ENCODE measurements at places on chromosomes 2 and 18.

GRCh38 chr2:197088694-197089093 is 162.2 kb upstream of the PGAP1 start:
- DNase-seq = no peak

DNA sequence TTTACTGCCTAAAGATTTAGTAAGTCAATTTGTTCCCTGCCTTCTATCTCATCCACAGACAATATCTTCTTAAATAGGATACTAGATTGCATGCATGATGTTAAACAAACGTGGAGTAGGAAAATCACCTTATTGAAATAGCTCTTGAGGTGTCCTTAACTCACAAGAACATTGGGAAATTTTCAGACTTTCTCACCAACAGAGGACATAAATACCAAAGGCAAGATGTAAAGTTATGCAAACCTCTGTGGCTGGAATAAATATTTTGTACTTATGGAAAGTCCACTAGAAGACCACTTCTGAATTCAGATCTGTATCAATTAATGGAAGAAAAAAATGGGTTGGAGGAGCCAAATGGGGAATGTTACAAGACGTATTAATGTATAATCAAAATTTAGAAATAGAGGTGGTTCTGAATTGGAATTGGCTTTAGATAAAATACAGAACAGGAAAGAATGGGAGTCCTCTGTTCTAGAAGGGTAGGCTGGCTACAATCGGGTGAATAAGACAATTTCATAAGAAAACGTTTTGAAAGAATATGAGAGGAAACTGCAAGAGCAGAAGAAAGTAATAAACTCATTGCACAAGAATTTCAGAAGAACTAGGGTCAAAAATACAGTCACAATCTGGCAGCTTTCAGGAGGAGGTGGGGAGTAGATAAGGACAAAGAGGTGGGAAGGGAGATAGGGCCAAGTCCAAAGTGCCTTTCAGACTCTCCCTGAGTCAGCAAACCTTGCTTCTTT is 69.3 kb upstream of the FN1 start:
- no peak for DNase-seq

DNA sequence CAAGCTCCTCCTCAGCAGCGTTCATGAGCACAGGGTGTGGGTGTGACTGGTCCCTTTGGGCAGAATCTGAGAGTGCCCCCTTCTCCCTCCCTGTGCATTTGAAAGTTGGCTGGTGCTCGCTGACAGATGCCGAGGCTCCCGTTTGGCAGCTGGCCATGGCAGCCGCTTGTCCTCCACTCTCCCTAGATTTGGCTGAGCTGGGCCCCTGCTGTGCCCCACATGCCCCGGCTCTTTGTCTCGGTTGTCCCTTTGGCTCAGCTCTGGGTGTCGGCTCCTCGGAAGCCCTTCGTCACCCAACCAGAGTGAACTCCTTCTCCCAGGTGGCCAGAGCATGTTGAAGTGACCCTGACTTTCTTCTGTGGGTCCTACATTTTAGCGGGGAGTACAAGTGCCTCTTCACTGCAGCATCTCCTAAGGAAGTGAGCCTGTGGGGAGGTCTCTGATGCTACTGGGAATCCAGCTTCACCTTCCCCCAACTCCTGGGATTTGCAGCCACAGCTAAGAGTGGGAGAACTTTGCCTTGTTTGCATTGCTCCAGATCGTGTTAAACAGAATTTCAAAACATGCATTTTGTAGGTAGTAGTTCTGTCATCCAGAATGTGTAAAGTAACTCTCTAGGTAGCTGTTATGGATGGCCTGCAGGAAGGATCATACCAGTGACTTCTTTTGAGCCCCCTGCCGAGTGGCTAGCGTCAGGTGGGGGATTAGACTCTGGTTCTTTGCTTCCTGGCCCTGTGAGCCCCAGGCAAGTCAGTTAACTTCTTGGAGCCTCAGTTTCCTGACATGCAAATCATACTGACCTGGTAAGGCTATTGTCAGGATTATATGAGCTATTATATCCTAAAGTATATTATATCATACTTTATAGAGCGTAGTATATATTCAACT is 24.2 kb downstream of the HPCAL1 start:
- no peak for DNase-seq

- no peak for DNase-seq
Observed at GRCh38 chr2:42722320-42723190, 41.4 kb downstream of the OXER1 start.

DNA sequence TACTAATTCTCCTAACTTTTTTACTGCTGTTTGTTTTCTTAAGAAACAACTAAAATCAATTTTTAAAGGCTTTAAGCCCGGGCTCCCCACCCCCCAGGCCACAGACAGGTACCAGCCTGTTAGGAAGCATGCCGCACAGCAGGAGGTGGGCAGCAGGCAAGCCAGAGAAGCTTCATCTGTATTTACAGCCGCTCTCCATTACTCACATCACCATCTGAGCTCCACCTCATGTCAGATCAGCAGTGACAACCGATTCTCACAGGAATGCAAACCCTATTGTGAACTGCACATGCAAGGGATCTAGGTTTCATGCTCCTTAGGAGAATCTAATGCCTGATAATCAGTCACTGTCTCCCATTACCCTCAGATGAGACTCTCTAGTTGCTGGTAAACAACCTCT is 517.0 kb downstream of the NRXN1 start:
- DNase-seq = no peak

- DNase-seq = no peak
Observed at GRCh38 chr2:222973237-222973636, 78.8 kb upstream of the KCNE4 start.

DNA sequence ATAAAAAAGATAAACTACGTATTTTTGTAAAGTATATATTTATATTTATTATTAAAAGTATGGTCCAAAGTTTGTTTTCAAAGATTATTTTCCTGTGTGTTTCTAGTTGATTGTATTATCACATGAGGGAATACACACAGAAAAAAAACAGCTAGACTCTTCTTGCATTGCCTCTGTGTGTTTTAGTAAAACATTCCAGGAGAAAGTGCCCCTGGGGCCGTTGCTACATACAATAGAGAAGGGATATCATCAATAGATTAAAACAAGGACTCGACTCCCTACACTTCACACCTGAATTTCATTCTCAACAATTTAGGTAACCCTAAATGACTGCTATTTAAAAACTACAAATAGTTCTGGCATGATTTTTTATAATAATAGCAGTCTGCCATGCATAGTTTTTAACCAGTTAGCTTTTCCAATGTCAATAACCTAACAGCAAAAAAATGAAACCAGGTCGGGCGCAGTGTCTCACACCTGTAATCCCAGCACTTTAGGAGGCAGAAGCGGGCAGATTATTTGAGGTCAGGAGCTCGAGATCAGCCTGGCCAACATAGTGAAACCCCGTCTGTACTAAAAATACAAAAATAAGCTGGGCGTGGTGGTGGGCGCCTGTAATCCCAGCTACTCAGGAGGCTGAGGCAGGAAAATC is 171.3 kb downstream of the DNAH6 start:
- DNase-seq = no peak

DNA sequence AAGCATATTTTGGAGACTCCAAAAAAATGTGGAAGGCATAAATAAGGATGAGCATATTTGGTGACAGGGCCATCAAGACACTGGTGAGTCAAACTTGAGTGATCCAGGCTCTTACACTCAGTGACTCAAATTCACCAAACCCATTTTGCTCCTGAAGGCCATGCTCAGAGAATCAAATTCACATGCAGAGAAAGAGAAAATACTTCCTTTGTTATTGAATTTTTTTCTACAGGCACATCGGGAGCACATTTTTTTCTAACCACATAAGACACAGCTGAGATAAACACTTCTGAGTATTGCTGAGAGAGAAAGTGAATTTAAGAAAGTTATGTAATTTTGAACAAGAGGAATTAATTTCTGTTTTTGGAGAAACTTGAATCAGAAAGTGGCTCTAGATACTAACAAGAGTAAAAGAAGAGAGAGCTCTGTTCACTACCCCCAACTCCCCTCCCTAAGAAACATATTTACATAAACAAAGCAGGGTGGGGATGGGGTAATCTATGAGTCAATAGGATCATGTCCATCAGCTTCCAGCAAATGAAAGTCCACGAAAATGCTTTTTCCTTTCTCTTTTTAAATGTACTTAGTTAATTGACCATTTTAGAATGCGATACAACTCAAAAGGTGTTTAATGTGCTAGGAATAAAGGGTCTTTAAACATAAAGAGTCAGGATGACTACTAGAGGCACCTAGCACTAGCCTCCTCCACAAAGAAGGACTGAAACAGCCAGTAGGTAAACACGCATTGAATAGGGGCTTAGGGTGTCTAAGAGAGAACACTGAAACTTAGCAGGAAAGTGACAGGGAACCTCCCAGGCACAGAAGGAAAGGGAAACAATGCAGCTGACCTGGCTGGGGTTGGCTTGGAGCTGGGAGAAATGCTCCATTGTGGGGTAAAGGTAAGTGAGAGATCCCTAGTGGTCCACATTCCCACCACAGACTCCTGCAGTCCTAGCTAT is 152.3 kb downstream of the KCNE4 start:
- no peak for DNase-seq

- no peak for DNase-seq
Observed at GRCh38 chr2:187302586-187302985, 145.5 kb downstream of the CALCRL start.

DNA sequence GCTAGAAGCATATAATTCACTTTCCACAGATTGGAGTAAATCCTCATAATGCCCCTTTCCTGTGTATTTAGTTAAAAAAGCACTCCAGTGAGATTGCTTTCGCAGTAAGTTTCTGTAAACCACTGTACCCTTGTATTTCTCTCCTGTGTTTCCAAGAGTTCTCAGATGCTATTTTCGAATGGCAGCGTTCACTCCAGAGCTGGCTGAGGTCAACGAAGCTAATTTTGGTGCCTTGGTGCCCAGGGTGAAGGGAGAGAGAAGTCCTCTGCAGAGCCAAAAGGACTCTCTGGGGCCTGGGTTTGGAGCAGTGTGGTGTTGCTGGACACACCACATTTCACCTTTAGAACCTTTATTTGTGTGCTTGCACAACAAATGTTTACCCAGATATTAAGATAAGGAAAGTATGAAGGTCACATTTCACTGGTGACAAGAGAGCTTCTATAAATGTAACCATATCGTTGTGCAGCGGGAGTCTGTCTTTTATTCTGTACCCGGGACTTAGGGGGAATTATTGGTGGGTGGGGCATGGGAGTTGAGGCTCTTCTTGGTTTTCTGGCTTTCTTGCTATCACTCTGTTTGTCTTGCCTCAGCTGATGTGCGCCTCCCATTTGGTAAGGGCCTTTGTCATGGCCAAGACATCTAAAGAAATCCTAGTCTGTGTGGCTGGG is 9.9 kb downstream of the EPAS1 start:
- no peak for DNase-seq

- no peak for DNase-seq
Observed at GRCh38 chr2:3535467-3535793, 16.1 kb upstream of the ADI1 start.

- DNase-seq = no peak
Observed at GRCh38 chr2:65834771-65835475, 402.5 kb upstream of the SPRED2 start.

- no peak for DNase-seq
Observed at GRCh38 chr18:69996951-69997798, 49.5 kb upstream of the CD226 start.

GRCh38 chr2:163207693-163208370 is 369.3 kb upstream of the KCNH7 start:
- DNase-seq = no peak

DNA sequence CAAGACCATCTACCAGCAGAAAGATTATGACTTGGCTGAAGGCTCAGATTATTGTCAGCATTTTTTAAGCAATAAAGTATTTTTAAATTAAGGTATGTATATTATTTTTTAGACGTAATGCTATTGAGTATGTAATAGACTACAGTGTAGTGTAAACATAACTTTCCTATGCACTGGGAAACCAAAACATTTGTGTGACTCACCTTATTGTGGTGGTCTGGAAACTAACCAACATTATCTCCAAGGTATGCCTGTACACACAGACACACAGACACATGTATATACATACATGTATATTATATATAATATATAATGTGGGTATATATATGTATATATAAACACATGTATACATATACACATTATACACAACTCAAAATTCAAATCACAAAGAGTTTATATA is 9.1 kb upstream of the TMEFF2 start:
- no peak for DNase-seq

GRCh38 chr2:173713904-173714555 is 251.1 kb downstream of the SP3 start:
- DNase-seq = no peak

GRCh38 chr2:241193271-241193670 is 4.8 kb downstream of the ANO7 start:
- DNase-seq = no peak

GRCh38 chr2:27712522-27712921 is 48.8 kb downstream of the SLC4A1AP start:
- no peak for DNase-seq

DNA sequence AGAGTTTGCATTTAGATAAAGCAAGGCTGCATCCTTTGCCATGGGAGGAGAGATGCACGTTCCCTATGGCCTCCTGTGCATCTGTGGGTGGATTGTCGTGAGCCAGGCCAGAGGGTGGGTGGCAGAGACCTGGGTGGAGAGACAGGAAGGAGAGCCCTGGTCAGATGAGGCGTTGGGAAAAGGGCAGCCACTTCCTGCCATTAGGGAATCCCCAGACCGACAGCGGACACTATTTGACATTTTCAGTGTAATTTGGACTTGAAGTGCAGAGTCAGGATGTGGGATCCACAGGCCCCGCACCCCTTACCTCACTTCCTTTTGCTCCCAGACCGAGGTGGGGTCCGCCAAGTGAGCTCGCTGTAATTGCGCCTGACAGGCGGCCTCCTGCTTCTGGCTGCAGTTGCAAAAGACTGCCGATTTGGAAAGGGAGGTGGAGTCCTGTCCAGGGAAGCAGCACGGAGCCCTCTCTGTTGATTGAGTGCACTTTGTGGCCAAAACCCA is 150.0 kb downstream of the DYSF start:
- no peak for DNase-seq

DNA sequence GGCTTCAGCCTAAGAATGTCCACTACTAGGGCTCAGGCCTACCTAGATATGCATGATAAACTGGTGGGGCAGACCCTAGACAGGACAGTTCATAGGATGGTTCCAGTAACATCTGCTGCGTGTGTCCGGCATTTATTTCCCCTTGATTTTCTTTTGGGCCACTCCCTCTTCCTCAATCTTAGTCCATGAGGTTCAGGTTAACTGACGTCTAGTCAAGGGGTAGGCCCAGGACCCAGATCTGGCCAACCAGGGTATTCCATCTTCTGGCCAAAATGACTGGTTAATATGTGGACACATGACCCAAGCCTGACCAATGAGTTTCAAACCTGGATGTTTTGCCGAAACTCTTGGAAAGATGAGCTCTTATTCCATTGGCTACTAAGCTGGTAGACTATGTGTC is 15.2 kb downstream of the TMEM247 start:
- no peak for DNase-seq

DNA sequence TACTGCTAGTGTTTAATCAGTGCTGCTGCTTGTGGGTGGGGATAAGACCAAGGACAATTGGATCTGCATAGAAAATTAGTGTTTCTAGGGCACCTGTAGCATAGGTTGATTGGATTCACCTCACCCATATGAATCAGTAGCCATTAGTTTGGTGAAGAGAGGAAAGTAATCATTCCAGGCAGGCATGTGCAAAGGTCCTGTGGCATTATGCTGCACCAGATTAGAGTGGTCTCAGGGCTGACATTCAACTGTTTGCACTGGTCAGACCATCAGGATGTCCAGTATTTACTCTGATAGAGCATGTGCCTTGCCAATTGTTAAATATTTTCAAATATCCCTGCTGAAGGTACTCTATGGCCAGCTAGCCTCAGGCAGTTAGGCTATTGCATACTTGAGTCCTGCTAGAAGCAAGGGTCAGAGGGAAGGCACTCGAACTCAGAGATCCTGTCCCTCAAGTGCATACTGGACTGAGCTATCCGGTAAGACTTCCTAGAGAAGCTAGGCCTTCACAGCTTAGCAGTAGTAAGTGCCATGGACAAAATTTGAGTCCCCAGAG is 64.7 kb downstream of the SKA1 start:
- no peak for DNase-seq

All from activated naive CD8-positive, alpha-beta T cell treated with anti-CD3 and anti-CD28 coated beads, Interleukin-2, amount 50 U/mL, for 16 hours (primary cell).